ENCODE measurements at places on chromosomes 2 and 18.

- DNase-seq: no peak
These were observed 166.1 kb downstream of the CLIP4 start for GRCh38 chr2:29281086-29281915.

DNA sequence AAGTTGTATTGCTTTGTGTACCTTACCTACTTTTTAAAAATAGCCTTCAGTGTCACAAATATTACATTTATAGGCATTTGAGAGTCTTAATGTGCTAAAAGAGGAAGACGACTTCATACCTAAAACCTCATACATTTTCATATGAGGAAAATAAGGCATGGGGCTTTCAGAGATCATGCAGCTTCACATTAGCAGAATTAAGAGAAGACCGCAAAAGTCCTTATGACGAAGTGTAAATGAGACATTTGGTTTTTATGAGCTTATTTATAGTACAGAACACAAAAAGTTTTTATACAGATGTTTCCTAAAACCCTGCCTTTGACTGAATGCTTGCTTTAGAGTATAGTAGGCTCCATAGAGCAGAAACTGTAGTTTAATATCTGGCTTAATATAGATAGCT is 10.1 kb upstream of the CCDC138 start:
- DNase-seq: no peak

DNA sequence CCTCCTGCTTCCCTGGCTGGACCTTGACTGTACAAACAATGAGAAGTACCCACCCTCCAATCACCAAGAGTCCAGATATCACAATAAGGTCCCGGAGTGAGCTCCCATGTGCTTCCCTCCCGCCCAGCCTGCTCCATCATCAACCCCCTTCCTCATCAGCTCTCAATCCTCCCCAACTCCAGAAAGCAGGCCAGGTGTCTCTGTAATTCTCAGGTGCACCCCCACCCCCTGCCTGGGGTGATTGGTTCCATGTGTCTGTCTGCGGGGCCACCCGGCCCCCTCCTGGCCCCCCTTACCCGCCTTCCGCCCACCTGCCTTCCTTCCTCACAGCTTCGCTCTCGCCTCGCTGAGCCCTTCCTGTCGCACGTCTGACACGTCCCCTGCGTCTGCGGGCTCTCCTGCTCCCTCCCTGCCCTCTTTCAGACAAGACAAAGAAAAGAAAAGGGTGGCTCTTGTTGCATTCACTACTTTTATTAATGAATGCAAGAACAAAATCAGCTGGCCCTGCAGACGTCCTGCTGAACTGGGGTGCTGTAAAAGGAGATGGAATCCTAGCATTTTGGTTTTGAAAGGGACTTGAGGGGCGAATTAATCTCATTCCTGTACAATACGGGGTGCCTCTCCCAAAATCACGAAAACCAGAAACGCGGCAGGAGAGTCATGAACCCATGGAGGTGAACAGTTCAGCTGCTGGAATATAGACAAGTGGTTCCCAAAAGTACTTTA is 26.5 kb upstream of the IGFBP2 start:
- DNase-seq: no peak

- no peak for DNase-seq
These were observed 618.7 kb upstream of the ZEB2 start for GRCh38 chr2:145138626-145139025.

GRCh38 chr18:9720327-9720726 is 12.2 kb downstream of the RAB31 start:
- no peak for DNase-seq

GRCh38 chr2:215653344-215654030 is 217.6 kb upstream of the FN1 start:
- no peak for DNase-seq

- DNase-seq: no peak
These were observed 81.6 kb downstream of the ASAP2 start for GRCh38 chr2:9288233-9288632.

DNA sequence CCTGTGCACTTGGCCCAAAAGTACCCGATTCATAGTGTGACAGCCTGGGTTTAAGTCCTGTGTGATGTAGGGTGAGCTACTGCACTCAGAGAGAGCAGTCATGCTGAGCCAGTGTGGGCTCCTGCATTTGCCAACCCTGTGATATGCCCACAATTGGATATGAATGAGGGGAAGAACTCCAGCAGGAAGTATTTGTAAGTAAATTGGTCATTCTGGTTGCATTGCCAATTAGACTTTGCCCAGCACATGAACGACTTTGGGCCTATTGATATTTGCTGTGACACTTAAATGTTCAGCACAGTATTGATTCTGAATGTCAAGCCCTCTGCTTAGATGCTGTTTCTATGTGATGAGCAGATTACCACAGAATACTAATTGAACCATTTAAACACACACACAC is 570.9 kb downstream of the PIK3C3 start:
- no peak for DNase-seq

DNA sequence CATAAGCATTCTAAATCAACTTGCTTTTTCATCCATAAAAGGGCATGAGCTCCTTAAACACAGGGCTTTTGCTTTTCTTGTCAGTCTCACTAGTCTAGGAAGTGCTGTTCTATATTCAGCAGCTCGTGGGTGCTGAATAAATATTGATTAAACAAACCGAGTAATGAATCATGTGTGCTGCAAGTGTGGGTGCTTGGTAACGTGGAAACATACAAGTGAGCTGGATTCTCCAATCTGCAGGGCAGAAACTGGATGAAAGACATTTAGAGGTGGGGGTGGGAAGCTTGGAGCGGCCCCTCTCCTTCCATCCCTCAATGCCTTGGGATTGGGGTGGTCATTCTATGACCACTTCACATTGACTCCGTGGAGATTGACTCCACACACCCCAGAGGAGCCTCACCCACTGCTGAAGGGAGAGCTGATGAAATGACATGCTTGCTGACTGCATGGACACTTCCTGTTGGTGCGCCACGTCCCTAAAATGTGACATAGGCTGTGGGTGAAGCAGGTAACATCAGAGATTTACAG is 114.6 kb downstream of the DOCK10 start:
- no peak for DNase-seq

GRCh38 chr2:10048501-10049171 is 5.3 kb downstream of the KLF11 start:
- DNase-seq: peak; percentile 36

DNA sequence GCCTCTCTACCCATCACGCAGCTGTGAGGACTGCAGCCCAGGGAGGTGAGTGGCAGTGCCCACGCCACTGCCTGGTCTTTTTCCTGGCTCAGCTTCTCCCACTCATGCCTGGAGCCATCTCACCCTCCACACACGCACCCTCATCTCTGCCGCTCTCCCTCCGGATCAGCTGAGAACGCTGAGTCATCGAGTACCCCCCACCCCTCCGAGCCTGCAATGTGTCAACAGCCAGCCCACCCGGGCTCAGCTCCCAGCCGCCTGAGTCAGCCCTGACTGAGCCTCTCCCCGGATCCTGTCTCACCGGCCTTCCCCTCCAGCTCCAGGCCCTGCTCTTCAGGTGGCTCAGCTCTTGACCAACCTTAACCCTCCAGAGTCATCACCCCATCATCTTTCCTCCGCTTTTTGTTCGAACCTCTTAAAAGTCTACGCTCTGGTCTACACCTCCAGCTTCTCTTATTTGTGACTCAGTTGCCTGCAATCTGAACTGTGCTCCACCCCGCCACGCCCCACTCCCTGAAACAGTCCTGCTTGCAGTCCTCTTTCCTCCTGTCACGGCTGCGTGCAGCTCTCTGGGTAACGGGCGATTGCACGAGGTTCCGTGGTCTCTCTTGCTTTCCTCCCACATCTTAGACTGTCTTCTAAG is 94.4 kb upstream of the ASAP2 start:
- no peak for DNase-seq

DNA sequence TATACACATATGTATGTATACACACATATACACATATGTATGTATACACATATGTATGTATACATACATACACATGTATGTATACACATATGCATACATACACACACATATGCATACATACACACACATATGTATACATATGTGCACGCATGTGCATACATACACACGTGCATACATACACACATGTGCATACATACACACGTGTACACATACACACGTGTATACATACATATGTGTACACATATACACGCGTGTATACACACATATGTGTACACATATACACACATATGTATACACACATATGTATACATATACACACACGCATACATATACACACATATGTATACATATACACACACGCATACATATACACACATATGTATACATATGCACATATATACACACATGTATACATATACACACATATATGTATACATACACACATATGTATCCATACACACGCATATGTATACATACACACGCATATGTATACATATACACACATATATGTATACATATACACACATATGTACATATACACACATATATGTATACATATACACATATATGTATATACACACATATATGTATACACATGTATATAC is 21.5 kb downstream of the NABP1 start:
- DNase-seq: no peak

- DNase-seq: no peak
These were observed 44.4 kb upstream of the PEX13 start for GRCh38 chr2:60972889-60973656.

DNA sequence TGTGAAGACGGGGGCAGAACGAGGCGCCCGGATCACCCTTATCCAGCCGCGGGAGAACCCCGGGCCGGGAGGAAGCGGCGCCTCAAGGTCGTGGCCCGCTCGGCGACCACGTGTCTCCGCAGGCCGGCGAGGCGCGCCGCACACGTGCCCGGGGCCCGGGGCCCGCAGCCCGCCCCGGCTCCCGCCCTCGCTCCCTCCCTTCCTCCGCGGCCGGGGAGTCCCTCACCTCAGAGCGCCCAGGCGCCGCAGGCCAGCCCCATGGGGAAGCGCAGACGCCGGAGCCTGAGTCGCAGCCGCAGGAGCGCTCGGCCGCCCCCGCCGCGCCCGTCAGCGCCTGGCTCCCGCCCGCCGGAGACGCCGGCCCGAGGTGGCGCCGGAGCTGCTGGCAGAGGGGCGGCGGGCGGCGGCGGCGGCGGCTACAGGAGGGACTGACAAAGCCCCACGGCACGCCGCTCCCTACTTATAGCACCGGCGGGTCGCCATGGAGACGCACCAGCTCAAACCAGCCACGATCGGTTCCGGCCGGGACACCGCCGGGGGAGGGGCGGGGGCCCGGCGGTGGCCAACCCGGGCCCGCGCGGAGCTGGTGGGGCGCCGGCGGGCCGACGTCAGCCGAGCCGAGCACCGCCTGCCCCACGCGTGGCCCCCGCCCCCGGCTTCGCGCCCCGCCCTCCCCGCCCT is at the start of gene ODC1:
Gene ODC1 (minus strand): TSS at position 433 of the 681 bp plus-strand sequence. CDS start 3,295 bp downstream, outside the sequence.
- peak; percentile 81 for DNase-seq

DNA sequence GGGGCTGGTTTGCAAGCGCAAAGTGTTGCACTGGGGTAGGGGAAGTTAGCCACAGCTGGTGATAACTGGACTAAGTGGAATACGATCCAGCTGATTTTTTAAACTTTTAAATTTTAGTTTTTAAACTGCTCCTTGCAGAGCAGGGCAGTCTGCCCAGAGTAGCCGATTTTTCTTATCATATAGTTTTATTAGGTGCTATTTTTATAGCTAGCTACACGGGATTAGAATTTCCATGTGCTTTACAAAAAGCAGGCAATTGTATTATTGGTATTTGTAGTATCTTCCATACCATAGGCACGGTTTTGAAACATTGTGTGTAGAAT is 9.6 kb downstream of the CPLX4 start:
- no peak for DNase-seq

DNA sequence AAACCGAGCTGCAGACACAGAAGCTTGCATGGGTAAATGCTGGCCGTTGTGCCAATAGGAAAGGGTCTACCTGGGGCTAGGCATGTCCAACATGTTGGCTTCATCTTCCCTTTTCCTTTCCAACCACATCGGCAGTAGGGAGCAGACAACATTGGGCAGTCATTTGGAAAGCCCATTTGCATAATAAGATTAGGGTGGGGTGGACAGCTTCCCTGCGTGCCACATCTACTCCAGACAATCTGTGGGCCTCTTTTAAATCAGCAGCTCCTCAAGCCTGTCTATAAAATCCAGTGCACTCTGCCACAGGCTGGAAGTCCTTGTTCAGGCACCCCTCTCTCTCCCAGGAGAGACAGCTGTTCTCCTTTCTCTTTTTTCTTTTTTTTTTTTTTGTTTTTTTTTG is 203.6 kb upstream of the KYNU start:
- DNase-seq: no peak

DNA sequence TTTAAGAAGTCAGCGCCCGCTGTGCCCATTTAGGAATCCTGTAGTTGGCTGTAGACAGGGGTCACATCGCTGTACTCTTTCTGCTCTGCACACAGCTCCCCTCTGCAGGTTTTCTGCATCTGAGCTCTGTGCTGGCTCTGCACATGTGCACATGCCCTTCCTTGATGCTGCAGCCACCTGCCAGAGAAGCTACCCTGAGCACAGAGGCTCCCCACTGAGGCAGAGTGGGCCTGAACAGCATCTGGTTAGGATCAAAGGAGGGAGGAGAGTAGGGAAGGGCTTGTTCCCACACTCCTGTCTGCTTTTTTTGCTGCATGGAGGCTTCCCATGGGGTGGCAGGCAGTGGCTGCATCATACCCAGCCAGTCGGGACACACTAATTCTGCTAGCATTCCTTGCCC is 238.9 kb downstream of the FHOD3 start:
- DNase-seq: no peak

GRCh38 chr2:195659114-195659513 is 2.1 kb downstream of the SLC39A10 start:
- DNase-seq: no peak

DNA sequence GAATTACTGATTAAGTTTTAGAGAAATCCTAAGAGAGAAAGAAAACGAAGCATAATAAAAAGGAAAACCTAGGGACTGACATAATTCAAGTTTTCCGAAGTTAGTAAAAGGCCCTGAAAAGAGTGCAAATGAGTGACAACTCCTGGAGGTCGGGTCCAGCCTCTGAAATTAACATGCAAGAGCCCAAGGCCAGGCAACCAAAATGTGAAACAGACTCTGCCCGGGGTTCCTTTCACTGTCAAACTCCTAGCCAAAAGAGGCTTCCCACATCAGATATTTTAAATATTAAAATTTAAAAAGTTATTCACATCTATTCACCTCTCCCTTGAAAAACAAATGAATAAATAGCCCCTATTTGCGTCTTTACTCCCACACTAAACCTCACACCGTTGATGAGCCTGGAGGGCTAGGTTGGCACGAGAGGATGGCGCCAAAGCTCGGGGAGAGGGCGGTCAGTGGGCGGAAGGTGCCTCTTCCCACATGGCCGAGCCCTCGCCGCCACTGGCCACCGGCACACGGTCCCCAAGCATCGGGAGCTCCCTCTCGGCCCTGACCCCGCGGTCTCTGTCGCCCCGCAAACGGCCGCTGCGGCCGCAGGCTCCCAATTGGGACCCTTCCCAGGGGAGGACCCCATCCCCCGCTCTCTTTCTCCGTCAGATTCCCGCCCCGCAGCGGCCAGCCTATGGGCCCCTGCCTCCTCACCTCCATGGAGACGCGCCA is 630 bp downstream of the PPM1G start:
- no peak for DNase-seq

All from right kidney (tissue), 9 donors.